Hindlimb muscle (tissue), 1 donor: ENCODE measurements at places on chromosomes 7 and 10.

GRCh38 chr10:114649217-114649903 lies 8.7 kb downstream of the ABLIM1 start:
- no peak for DNase-seq

- DNase-seq: no peak
Measured at GRCh38 chr7:25863005-25863728, 288.8 kb upstream of the NFE2L3 start.

DNA sequence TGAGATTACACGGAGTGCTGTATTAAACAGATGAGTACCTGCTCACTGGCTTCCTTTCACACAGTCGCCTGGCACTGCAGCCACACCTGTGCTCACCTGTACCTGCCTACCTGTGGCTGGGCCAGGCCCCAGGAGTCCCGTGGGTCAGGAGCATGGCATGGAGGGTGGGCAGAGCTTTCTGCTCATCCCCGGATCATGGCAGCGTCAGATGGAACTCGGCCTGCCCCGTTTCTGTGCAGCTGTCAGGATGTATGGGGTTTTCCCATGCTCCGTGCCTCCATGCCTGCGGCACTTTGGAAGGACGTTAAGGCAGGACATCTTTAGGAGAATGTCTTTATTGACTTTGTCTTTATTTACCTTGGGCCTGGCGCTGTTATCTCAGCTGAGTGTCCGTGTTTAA lies 112.2 kb downstream of the MGMT start:
- DNase-seq: no peak

- DNase-seq: no peak
Measured at GRCh38 chr7:141053626-141054025, 20.2 kb upstream of the TMEM178B start.

GRCh38 chr10:110003524-110003885 lies 4.3 kb upstream of the ADD3 start:
- no peak for DNase-seq

GRCh38 chr10:103635580-103635979 lies 142.1 kb downstream of the NEURL1 start:
- no peak for DNase-seq

- peak; percentile 80 for DNase-seq
Measured at GRCh38 chr7:137820677-137821420, 25.9 kb downstream of the DGKI start.

DNA sequence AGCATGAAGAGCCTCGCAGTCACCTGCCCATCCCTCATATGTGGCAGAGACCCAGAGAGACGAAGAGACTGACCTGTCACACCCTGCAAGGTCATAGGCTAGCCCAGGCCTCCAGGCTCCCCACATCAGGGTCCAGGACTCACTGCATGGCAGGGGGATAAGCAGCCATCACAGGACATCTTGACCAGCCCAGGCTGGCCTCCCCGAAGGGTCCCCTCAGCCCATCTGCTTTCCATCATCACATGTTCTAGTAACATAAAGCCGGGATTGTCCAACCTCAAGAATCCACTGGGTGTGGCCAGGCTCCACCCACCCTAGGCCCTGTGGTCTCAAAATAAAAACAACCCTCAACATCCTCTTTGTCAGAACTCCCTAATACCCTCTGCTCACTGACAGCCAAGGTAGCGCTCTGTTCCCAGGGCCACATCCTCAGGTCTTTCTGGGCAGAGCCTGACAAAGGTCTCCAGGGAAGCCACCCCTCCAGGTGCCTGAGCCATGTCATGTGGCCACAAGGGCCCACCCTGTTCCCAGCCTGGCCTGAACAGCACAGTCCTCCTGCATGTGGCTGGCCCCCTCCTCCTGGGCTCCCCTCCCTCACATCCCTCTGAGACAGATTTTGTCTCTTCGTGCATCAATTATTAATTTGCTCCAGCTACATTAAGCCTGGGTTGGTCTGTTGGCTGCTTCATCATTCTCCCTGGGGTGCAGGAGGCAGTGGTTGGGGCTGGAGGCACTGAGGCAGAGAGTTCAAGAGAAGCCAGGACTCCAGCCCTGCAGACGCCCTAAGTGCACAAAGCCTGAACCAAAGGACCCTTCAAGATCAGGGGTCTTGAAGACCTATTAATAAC lies 131.8 kb upstream of the UNC5B start:
- no peak for DNase-seq

GRCh38 chr10:125344573-125345171 lies 184.3 kb upstream of the CTBP2 start:
- DNase-seq: no peak

DNA sequence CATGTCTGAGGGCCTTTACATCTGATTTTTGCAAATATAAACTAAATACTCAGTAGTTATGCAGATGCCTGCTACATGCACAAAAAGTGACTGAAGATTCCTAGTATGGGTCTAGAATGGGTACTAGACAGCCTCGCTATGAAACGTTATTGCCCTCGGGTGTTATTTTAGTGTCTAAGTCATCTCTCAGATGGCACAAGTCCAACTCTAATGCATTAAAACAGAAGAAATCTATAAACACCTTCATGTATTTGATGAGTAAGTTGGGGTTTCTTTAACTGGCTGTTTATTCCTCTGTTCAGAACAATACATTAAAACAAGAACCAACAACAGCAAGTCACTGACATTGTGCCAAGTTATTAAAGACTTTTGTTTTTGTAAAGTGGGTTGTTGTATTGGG lies 41.6 kb downstream of the TEX36 start:
- no peak for DNase-seq

DNA sequence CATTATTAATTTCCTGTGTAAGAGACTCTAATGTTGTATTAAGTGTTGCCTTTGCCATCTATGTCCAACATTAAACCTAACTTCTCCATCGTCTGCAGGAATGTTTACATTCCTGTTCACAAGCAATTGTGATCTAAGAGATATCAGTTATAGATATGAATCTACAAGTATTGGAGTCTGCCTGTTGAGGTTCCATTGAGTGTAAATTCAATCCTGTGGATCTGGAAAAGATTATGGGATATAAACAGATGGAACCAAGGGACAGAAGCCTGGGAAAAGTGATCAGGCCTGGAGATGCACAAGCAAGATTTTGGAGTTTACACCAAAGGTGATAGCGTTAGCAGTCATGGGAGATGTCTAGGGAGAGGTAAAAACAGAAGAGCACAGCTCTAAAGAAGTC lies 135.5 kb downstream of the LSMEM1 start:
- DNase-seq: no peak

GRCh38 chr10:91635401-91636400 lies 2.8 kb upstream of the PPP1R3C start:
- DNase-seq: peak; percentile 76

DNA sequence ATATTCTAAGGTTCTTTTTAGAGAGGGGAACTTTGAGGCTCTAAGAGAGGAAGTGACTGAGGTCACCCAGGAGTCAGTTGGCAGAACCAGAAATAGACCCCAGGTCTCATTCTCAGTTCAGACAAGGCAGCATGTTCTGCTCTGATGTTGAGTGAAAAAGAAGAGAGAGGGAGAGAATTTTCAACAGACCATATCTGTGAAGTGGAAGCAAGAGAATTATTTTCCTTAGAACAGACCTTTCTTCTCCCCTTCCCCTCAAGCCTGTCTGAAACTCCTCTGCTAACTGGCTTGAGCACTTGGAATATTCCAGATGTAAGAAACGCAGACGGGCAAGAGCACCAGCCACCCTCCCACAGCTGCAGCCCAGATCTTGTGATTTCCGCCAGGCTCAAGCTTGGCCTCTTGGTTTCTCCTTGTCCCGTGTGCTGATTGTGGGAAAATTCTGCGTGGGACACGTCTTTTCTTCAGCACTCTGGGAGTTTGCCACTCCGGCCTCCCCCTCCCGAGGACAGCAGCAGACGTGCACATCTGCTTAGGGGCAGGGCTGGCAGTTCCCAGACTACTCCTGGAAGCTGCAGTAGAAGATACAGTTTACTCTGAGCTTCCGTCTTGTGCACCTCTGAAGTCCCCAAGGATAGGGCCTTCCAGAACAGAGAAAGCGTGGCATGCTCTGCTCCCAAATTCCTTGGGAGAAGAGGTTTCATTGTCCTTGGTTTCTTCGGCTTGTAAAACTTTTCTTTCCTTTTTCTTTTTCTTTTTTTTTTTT lies 22.7 kb upstream of the IKZF1 start:
- no peak for DNase-seq

DNA sequence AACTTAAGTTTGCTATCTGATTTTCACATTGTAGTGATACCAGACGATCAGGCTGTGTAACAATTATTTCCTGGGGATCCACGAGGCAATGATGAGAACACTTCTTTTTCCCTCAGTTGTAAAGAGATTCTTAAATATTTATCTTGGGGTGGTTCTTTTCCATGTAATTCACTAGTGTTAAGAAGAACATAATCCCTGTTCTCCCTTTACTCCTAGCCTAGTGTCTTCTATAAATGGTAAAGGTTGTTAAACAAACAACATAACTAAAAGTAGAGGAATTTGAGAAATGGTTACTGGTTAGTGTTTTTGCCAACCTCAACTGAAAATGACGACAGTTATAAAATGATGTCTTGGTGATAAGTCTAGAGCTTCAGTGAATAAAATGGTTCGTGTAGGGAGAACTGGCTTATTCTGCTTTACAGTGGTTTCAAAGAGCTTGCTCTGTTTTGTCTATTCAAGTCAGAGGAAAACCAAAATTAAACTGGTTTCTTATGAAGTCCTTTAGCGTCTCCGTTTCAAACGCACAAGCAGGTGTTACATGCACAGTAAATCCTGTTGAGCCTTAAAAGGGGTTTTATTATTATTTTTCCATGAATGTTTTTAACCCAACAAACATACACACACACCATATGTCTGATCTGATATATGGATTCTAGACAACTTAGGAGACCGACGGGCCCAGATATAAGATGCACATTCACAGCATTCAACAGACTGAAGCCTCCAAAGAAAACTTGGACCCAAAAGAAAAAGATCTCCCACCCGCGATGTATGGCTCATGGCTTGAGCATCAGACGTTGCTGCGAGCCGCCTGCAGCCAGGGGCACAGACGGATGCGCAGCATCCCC lies 1.1 kb downstream of the TBX20 start:
- DNase-seq: no peak

DNA sequence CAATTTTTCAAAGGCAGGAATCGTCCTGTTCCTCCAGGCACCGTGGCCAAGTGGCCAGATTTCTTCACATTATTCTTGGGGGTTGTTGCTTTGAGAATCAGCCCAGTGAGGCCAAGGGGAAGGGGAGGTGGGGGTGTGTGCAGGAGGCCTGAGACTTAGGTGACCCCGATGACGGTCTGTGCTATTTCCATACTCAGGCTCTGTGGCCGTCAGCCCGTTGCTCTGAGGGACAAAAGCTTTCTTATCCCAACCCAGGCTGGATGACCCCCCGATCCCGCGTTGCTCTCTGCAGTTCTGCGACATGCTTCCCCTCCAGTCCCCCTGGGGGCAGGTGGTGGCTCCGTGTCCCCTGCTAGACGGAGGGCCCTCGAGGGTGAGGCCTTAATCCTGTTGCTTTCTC lies 14.2 kb downstream of the DOCK1 start:
- no peak for DNase-seq

- DNase-seq: no peak
Measured at GRCh38 chr7:351681-352480, 61.9 kb downstream of the FOXL3 start.

DNA sequence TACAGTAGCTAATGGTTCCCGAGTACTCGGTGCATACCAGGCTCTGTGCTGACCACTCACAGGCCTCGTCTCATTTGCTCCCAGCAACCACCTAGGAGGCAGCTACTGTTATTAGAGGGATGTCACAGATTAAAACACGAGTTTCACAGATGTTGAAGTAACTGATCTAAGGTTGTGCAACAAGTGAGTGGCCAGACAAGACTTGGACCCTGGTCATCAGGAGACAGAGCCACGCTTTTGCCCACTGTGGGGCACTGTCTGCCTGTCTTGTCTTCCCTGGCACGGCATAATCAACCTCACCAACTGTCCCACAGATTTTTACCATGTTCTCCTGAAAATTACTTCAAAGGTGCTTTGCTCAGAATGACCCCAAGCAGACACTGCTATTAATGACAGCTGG lies 111.6 kb upstream of the HABP2 start:
- DNase-seq: no peak

DNA sequence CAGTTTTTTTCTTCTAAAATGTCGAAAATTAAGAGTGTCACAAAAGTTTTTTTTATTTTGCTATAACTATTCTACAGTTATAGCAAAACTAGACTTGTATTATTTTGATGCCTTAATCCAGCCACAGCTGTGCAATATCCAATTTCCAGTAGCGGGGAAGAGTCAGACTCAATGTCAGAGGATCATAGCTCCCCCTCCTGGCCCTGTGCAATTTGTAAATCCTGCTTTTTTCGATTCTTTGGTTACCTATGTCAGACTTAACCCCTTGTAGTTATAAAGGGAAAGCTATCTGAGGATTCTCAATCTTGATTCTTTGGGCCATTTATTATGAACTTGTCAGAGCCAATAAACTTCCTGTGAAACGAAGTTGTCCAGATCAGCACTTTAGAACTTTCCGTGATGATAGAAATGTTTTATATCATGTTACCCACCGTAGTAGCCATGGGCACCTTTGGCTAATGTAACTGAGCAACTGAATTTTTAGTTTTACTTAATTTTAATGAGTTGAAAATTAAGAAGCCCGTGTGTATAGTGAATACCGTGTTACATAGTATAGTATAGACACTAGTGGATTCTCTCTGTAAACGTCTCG lies 87.7 kb upstream of the PRKCQ start:
- DNase-seq: peak; percentile 62

DNA sequence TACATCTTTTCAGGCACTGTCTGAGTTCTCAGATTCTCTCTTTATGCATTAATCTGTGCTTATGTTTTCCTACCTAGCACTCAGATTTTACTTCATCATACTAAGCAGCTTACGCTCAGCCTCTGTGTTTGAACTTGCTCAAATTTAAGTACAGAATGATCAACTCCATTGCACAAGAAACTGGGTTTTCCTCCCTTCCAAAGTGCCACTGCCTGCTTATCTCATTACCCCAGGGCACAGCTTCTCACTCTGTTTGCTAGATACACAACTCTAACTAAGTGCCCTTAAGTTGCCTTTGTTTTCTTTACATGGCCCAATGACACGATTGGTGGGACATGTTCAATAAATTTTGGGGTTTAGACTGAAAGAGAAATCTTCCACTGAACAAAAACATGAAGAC lies 267.7 kb downstream of the GFRA1 start:
- DNase-seq: no peak

- no peak for DNase-seq
Measured at GRCh38 chr10:76555067-76555670, 1082.4 kb downstream of the KCNMA1 start.

DNA sequence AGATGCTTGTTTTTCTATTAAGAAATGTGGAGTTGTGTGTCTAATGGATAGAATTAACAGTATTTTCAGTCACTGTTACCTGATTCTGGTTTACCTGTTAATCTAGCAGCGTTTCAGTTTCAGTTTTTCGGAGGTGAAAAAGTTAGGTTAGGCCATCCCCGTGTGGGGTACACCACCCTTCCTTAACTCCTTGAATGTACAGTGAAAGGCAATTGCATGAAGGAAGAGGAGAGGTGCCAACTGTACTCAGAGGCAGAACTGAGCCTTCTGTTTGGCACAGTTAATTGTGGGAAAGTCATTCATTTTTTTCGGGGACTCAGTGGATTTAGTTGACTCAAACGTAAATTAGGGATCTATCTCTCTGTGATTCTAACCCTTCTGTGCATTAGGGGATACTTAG lies 35.5 kb downstream of the RPA3 start:
- no peak for DNase-seq

- DNase-seq: no peak
Measured at GRCh38 chr10:82400841-82401240, 525.8 kb downstream of the NRG3 start.

- no peak for DNase-seq
Measured at GRCh38 chr10:127470911-127471310, 78.2 kb upstream of the NPS start.
